Placental epithelial cell (primary cell): ENCODE measurements at places on chromosomes 11 and 22. TPM values are rescaled to one million over a fixed set of nuclear protein-coding genes. Genes with fewer than 3 reads are reported as not detected.

KDELR3 gene
- 67.5 and 126 TPM in 2 replicates for total RNA-seq

CPT1B gene
- total RNA-seq, result 1.7 and 3.9 TPM in 2 replicates

PICALM gene
- total RNA-seq, result 223 and 261 TPM in 2 replicates

TRIM48 gene
- not detected in 2 replicates for total RNA-seq

LGALS12 gene
- not detected in 2 replicates for total RNA-seq

APOBEC3B gene
- total RNA-seq, result 1.2 and 1.6 TPM in 2 replicates

MYRF gene
- 0.22 and 1.2 TPM in 2 replicates for total RNA-seq

MN1 gene
- total RNA-seq, result 27.9 and 32.0 TPM in 2 replicates

APOL4 gene
- not detected in 2 replicates for total RNA-seq

KRTAP5-10 gene
- not detected in 2 replicates for total RNA-seq

ADM gene
- total RNA-seq, result 54.2 and 69.0 TPM in 2 replicates

HORMAD2 gene
- 0.39 TPM in 1 of 2 replicates, not detected in the other for total RNA-seq

PATZ1 gene
- total RNA-seq, result 22.3 and 30.2 TPM in 2 replicates

MRGPRD gene
- not detected in 2 replicates for total RNA-seq

CCDC87 gene
- 0.87 and 1.2 TPM in 2 replicates for total RNA-seq
